ENCODE measurements at places on chromosomes 2 and 18.

DNA sequence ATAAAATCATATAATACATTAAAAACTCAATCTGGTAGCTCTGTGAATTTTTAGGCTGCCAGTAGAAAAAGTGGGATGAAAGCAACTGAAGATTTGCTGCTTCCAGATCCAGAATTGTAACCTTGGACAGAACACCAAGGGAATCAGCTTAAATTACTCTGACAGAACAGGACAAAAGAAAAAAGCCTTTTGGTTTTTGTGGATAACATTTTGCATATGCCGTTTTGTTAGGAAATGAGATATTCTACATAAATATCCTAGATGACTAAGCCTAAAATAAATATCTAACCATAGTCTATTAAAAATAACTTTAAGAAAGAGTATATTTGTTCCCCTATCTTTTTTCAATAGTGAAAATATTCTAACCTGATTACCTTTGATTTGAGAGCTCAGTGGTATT is 148.7 kb upstream of the DOCK10 start:
- no peak for DNase-seq

DNA sequence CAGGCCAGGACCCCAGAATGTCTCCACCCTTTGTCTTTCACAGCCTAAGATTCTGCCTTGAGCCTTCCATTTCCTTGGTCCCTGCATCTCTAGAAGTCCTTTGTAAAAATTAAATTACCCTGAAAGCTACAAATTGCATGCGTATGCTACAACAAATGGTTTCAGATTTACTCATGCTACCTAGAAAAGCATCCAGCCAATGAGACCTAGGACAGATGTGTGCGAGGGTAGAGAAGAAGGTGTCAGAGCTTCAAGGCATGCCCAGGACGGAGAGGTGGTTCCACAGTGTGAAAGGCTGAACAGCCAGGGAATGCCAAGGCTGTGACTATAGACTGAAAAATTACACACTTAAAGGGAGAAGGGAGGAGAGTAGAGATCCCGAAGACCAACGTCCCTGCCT is 40.2 kb downstream of the CCBE1 start:
- no peak for DNase-seq

DNA sequence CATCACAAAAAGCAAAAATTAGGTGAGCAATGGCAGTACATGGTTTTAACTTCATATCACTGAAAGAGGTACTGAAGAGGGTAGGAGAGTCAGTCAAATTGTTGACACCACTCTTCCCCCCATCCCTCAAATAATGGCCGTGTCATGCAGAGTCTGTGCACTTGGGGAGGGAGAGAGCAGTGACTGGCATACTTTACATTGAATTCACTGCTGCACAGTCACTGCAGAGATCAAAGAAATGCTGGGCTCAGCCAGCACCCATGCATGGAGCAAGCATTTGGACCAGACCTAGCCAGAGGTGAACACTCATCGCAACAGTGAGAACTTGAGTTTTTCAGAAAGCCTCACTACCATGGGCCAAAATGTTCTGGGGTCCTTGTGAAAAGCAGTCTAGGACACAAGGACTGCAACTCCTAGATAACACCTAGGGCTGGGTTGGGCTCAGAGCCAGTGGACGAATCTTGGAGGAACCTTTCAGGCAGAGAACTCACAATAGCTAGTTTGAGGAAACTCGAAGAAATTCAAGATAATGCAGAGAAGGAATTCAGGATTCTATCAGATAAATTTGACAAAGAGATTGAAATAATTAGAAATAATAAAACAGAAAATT is 112.9 kb downstream of the NR4A2 start:
- no peak for DNase-seq

DNA sequence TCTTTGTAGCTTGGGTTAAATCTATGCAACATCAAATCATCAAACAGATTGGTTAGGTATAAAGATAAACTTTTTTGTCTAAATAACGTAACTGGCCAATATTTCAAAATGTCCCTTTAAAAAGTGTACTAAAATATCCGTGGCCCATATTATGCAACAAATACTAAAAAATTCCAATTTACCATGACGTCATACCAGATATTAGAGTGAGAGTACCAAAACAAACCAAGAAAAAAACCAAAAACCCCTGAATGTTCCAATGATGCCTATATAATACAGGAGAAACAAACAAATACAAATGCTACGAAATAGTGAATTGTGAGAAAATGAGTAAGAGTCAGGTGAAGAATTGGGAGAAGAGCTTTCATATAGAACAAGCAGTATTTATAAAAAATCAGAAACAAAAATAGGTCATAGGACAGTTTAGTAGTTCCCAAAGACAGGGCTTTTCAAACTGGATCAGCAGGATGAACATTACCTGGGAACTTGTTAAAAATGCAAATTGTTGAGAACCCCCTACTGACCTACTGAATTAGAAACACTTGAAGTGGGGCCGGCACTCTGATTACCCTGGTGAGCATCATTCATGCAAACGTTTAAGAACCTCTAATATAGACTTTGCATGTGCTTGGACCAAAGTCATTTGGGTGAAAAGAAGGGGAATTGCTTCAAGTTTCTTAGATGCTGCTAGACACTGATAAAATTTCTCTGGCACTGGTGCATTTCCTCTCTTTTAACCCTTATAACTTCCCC is 753.7 kb downstream of the DSC3 start:
- no peak for DNase-seq
